ENCODE measurements at places on chromosomes 11 and 22.
A peak's percentile ranks its signal among the peaks of the same experiment; 100 is the strongest.

GRCh38 chr11:91981995-91982394, 242.6 kb upstream of the FAT3 start:
- no peak for DNase-seq

DNA sequence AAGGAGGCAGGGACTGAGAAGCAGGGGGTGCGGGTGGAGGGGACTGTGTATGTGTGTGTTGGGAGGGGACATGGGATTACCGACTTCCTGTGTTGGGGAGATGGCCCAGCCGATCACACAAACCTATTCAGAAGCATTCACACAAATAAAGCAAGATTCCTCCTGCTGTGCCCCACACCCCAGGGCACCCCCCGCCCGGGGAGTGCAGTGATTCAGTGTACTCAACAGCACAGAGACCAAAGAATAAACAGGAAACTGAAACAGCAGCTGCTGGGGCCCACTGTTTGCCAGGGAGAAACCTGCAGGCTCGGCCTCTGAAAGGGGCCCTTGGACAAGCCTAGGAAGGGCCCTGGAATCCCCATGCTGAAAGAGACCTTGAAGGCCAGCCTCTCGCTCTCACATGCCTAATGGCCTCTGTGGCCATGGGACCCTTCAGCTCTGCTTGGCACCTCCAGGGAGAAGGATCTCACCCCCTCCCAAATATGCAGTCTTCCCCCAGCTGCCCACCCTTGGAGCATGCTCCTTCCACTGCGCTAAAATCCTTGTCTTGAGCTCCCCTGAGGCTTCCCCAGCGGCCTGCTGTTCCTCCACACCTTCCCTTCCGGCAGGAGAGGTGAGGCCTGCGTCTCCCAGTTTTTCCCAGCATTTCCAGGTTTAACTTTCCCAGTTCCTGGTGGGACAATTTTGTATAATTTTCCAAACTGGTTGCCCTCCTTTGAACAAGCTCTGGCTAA, 72.9 kb downstream of the CSNK2A3 start:
- DNase-seq = no peak

GRCh38 chr22:44437216-44438055, 60.6 kb downstream of the RTL6 start:
- DNase-seq = no peak

DNA sequence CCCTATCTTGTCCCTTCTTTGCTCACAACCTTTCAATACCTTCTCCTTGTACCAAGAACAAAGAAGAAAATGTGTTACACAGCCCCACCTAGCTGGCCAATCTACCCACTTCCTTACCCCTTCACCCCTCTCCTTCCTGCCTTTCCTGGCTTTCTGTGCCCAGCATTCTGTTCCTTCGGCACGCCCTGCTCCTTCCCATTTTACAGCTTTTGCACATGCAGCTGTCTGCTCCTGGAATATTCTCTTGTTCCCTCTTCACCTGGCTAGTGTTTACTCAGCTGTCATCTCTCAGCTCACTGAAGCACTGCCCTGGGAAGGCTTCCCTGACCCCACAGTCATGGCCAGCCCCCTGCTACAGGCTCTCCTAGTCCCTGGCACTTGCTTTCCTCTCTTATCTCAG, 30.7 kb downstream of the SERPINH1 start:
- DNase-seq = peak; percentile 92

GRCh38 chr22:27581688-27582087, 219.9 kb downstream of the MN1 start:
- no peak for DNase-seq

DNA sequence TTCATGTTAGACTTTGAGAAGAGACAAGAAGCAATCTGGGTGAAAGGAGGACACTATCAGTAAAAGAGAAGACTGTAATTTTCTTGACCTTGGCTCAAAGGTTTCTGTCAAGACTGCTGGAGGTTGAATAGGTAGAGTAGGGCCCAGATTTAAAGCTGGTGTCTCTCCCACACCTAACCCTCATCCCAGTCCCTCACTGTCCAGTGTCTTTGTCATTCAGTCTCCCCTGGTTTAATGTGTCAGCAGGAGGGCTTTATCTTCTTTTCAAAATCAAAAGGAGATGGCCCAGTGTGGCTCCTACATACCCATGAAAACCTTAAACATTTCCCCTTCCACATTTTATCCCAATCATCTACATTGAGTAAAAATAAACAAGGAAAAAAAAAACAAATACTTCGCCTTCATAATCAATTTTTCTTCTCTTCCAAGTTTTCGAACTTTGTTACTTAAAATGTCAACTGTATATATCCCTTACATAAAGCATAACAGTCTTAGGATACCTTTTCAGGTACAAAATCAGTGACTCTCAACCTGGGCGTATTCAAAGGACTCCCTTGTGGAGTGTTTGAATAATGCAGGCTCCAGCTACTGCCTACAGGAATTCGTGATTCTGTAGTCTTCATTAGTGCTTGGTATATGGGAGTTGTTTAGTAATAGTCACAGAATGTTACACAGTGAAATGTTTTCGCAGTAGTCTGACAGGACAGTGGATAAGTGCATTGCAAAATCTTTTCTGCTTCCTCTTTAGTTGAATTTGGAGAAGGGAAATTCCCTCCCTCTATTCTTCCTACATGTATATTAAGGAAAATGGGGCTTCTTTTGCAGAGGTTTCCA, 87.2 kb downstream of the FAT3 start:
- no peak for DNase-seq

DNA sequence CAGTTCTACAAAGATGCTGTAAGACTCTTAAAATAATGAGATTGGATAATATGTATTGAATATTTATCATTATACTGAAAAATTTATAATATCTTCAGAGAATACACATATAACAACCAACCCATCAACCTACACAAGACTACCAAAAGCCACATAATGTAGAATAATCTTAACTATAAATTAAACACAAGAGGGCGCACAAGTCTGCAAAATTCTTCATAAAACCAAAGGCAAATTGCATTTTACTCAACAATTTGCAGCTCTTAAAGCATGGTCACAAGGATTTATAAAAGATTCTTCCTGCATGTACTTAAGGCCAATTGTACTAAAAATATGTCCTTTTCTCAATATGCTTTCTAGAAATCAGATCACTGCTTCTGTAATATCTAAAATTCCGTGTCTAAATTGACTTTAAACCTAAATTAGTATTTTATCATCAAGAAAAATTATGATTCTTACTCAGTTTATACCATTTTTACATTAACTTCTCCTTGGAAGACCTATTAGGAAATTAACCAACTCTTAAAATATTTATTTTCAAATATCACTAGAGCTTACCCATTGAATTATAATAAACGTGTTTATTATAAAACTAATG, 79.0 kb downstream of the TTC28 start:
- DNase-seq = peak; percentile 51

GRCh38 chr11:15622231-15622890, 507.6 kb downstream of the INSC start:
- DNase-seq = no peak

- DNase-seq = no peak
Measured at GRCh38 chr11:79412761-79413160, 28.1 kb downstream of the TENM4 start.

- no peak for DNase-seq
Measured at GRCh38 chr11:90223248-90223585, 368 bp upstream of the CHORDC1 start.

- DNase-seq = no peak
Measured at GRCh38 chr11:12876988-12877387, 132.1 kb upstream of the RASSF10 start.

DNA sequence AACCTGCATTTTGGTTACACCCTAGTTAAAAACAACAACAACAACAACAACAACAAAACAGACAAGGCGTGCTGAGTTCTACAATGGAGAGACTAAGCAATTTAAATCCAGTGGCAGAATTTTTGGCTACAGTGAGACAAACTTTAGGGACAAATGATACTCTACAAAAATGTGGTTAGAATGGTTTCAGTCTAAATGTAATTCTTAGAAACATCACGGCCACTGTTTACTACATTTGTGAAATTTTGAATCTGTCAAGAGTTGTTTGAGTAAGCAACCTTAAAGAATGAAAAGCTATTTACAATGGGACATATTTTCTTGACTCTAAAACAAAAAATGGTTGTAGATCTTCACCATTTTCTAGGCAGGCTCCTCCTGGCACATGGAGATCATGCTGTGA, 259.4 kb downstream of the SWAP70 start:
- DNase-seq = no peak

GRCh38 chr11:75582506-75582894, 20.4 kb downstream of the SERPINH1 start:
- no peak for DNase-seq

DNA sequence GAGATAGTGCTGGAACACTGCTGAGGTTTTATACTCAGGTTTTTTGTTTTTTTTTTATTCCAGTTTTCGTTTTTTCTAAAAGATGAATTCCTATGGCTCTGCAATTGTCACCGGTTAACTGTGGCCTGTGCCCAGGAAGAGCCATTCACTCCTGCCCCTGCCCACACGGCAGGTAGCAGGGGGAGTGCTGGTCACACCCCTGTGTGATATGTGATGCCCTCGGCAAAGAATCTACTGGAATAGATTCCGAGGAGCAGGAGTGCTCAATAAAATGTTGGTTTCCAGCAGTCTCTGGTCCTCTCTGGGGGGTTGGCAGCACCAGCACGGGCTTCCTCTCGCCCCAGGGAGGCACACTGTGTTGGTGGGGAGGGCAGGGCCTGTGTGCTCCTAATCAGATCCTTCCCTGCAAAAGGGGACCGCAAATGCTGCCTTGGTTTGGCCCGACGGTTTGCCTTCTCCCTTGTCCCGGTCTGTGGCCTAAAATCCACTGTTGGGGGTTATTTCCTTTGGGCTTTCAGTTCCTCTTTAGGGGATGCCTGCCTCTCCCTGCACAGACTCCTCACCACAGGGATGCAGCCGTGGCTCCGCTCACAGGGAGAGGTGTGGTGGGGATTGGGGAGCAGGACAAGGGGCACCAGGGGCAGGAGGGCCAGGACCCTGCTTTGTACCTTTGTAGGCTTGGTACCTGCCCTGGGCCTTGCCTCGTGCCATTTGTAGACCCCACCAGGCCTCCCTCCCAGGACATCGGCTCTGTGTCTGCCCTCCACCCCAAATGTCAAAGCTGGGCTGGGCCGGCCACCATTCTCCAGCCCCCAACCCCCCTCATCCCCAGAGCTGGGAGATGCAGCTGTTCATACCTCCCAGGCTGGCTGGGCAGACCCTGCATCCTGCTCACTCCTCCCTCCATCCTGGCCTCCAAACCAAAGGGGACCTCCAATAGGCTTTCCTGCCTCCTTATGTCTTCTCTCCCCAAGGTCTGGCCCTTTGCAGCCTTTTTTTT, 13.5 kb downstream of the MCAT start:
- peak; percentile 46 for DNase-seq

DNA sequence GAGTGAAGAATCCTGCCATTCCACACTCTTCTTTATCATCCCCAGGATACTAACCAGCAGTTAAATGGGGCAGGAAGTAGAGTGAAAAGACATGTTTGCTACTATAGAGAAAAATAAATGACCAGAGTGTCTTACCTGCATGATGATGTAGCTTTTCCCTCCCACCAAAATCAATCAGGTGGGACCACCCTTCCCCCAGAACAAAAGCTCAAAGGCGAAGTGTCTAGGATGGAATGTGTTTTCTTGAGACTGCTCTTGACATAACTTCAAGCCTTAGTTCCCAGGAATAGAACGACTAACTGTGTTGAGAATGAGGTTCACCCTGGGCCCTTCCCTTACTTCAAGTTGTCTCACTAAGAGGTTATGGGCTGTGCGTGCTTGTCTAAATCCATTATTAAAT, 339.2 kb upstream of the CCDC90B start:
- no peak for DNase-seq

GRCh38 chr11:33932721-33933120, 40.8 kb upstream of the LMO2 start:
- DNase-seq = no peak

GRCh38 chr22:47308886-47309285, 546.4 kb downstream of the TBC1D22A start:
- DNase-seq = no peak
